ENCODE measurements at places on chromosomes 2 and 18. TPM values are rescaled to one million over a fixed set of nuclear protein-coding genes. Genes with fewer than 3 reads are reported as not detected.
A peak's percentile ranks its signal among the peaks of the same experiment; 100 is the strongest.

DNA sequence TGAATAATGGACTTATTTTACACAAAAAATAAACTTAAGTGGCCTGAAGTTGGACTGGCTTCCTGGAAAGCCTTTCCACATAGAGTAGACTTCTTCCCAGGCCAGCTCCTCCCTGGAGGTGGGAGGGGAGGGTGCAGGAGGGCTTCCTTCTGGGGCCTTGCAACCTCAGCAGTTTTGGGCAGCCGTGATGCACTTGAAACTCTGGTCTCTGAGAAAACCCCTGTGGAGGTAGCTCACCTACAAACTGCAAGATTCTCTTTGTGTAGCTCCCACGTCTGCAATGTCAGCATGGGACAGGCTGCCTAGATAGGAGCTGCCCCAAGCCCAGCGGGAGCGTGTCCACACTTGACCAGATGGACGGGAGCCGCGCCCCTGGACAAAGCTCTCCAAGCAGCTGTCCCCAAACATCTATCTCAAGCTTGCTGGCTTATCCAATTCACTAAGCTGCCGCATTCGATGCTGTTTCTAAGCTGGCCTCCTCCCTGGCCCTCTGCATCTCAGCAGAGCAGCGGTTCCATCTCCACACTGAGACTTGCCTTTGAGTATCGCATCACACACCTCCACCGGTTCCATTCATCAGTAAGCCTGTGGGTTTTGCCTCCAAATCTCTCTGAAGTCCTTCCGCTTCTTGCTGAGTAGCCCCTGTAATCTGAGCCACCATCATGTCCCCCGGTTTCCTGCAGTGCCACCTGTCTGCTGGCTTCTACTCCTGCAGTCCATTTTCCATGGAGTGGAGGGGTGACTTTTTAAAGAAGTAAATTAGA, 1.6 kb upstream of the LPIN1 start:
- H3K36me3 ChIP-seq = no peaks in the 10 kb centered on the region
- peaks cover 60% of the 10 kb centered on the region for H3K4me1 ChIP-seq
- H3K4me3 ChIP-seq = no peak overlapping the region
- no peaks in the 10 kb centered on the region for H3K27me3 ChIP-seq

DNA sequence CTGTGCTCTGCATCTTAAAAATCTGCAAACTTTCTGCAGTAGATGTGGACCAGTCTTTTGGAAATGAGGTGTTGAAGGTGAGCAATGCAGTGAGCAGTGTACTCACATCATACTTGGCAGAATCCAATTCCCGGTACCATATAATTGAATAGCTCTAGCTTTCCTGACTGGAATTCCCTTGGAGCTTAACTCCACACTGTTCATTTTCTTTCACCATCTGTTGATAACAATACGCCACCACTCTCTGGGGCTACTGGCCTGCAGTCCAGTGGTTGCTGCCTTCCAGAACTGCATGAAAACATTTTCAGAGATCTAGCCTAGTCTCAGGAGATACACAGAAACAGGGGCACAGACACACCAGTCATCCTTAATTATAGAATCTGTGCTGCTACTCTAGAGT, 820.0 kb upstream of the NXPH2 start:
- no peaks in the 10 kb centered on the region for H3K36me3 ChIP-seq
- H3K27me3 ChIP-seq = no peaks in the 10 kb centered on the region
- H3K4me1 ChIP-seq = no peaks in the 10 kb centered on the region
- H3K4me3 ChIP-seq = no peak overlapping the region

DNA sequence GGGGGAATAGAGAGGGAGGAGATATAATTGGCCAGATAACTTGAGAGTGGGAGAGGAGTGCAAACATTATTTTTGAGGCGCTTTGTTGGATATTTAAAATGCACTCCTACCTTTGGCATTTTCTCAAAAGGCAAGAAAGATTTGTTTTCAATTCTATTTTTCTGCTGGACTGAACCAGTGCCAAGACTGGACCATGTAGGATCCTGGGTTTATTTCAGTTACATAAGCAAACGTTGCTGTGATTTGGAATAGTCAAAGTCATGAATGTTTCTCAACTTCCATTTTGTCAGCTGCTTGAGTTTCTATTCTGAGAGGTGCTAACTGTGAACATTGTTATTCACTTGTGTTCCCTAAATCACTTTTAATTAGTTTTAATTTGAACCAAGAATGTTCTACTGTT, 8.9 kb upstream of the CHRNA1 start:
- H3K36me3 ChIP-seq = no peaks in the 10 kb centered on the region
- DNase-seq = no peak
- H3K27me3 ChIP-seq = no peaks in the 10 kb centered on the region
- H3K27ac ChIP-seq = no peak overlapping the region
- H3K4me3 ChIP-seq = no peak overlapping the region

DNA sequence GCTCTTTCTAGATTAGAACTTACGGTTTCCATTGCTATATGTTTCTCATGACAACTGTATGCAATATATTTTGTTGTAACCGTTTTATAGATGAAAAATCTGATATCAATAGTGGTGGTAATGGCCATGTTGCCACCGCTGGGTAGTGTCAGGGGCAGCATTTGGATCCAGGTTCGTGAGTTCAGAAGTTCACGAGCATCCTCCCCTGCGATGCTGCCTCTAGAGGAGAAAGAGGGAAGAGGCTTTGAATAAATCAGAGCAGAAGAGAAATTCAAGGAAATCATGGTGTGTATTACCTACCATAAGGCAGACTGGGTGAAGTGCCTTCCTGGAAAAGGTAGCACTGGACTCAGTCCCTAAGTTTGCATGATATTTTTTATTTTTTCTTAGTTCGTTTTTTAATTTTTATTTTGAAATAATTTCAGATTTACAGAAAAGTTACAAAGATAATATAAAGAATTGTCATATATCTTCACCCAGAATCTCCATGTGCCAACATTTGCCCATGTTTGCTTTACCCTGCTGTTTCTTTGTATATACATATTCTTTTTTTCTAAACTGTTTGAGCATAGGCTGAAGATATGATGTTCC, 3.3 kb upstream of the ZBTB7C start:
- H3K27me3 ChIP-seq = no peaks in the 10 kb centered on the region
- no peaks in the 10 kb centered on the region for H3K36me3 ChIP-seq
- DNase-seq = peak; percentile 15
- H3K4me1 ChIP-seq = peaks cover 13% of the 10 kb centered on the region
- H3K4me3 ChIP-seq = no peak overlapping the region
- H3K27ac ChIP-seq = no peak overlapping the region

The TTC31 gene
- total RNA-seq = 72.3 TPM

The REG3G gene
- total RNA-seq = not detected

The HAAO gene
- total RNA-seq = 21.0 TPM
